Stimulated activated CD4-positive, alpha-beta T cell treated with anti-CD3 and anti-CD28 coated beads, Interleukin-15, amount 100 ng/mL, for 24 hours (primary cell): ENCODE measurements at places on chromosomes 6 and 20.

DNA sequence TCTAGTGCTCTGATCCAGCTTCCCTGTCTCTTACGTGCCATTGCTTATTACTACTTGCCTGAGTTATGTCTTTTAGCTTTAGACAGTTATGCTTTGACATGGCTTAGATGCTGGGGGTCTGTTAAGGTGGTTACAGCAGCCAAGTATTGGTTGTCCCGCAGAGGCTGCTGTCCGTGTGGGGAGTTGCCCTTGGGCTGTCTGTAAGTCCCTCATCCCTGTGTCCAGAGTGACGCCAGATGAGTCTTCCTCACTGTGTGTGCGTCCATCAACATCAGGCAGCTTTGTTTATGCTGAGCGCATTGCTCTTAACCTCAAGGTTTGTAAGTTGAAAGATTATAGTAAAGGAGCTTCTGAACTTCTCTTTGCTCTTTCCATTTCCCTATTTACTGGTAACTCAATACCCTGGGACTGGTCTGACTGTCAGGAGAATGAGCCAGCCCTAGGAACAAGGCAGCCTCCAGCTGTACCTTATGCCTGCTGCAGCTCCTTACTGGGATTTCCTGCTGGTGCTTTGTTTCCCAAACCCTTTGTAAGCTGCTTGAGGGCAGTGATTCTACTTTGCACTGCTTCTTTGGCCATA, 7.2 kb downstream of the FAM120B start:
- no peak for DNase-seq

- no peak for DNase-seq
Observed at GRCh38 chr6:19898141-19898740, 61.1 kb downstream of the ID4 start.

DNA sequence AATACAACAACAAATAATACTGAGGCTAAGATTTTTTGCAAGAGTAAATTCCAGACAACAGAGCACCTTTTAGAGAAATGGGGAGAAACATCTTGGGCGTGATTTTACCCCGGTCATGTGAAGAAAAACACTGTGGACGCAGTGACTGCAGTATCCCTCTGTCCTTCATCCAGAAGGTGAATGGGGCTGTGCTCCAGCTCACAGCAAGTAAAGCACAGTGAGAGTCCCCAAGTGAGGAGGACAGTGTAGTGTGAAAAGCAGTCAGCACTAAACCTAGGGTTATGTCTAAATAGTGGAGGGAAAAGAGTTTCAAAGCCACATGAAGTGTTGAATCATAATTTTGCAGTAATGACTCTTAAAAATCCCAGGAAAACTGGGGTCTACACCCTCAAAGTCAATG, 338.4 kb downstream of the PACRG start:
- DNase-seq = no peak

- no peak for DNase-seq
Observed at GRCh38 chr6:63640062-63640461, 4.5 kb downstream of the PHF3 start.

DNA sequence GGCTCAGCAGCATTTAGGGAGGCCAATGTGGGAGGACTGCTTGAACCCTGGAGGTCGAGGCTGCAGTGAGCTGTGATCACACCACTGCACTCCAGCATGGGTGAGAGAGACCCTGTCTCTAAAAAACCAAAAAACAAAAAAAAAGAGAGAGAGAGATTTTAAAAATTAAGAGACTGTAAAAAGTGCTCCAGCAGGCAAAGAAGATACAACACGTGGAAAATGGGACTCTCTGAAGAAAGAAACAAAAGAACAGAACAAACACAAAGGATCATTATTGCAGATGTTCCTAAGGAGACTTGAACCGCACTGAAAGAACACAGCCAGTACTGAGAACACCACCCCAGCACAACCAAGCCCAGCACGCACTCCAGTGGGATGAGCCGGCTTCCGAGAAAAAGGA, 74.2 kb downstream of the TAF4 start:
- DNase-seq = no peak

DNA sequence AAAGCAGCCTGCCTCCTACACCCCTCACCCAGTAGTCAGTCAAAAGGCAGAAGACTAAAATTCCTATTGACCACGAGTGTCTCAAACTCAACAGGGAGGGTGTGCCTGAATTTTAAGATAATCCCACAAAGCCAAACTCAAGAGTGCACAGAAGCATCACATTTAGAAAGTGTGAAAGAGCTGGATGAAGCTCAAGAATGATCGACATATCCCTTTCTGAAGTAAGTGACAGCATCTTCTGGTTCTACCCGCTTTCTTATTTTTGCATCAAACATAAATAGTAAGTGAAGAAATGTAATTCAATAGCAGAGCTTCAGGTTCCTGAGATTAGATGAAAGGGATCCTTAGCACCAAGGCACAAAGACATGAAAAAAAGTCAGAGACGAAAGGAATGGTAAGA, 64.5 kb upstream of the BACH2 start:
- DNase-seq = no peak

GRCh38 chr20:21832442-21833385, 127.2 kb downstream of the PAX1 start:
- no peak for DNase-seq

- no peak for DNase-seq
Observed at GRCh38 chr6:128412680-128413079, 107.7 kb downstream of the PTPRK start.

DNA sequence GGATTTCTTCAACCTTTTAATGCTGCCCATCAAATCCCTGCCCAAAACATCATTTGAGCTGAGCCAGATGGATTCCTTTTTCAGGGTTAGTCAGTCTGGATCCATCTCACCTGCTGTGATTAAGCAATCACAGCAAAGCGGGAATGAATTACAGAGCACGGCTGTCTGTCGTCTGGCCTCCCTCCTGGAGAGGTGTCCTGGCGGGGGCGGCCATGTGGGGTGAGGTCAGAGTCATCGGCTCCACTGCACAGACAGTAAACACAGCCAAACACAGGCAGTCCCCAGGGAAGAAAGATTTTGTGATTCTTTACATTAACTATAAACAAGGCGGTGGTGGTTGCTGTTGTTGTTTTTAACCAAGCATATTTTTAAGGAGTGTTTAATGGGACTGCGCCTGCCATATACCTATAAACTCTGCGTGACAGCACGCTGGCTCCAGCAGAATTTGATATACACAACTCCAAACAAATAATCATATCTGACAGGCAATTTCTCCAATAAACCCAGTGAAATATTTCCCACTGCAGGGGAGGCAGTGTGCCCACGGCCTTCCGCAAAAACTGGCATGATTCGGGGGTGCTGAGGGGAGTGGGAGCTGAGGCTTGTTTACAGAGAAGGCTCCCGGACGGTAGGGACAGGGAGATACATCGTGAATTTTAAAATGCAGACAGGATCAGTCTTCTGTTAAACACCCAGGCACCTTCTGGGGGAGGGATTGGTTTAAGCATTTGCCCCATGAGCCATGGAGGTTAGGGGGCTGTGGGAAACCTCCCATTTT, 232.0 kb upstream of the PMEPA1 start:
- DNase-seq = no peak

GRCh38 chr20:10276878-10277580, 58.4 kb downstream of the SNAP25 start:
- no peak for DNase-seq

DNA sequence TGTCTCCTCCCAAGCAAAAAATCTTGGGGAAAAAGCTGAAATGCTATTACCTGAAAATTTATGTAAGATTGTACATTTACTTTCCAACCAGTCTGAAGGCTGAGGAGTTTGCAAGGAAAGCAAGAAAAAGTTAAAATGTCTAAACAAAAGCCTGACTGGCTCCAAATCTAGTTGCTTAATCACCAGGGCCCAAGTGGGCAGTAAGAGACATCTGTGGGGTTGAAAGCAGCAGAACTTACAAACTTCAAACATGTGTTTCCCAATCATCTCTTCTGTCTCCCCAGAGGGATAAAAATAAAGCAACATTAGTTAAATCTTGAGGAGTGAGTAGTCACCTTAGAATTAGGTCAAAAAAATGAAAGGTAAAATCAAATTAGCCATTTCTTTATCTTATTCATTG, 98.6 kb downstream of the OGFRL1 start:
- no peak for DNase-seq

DNA sequence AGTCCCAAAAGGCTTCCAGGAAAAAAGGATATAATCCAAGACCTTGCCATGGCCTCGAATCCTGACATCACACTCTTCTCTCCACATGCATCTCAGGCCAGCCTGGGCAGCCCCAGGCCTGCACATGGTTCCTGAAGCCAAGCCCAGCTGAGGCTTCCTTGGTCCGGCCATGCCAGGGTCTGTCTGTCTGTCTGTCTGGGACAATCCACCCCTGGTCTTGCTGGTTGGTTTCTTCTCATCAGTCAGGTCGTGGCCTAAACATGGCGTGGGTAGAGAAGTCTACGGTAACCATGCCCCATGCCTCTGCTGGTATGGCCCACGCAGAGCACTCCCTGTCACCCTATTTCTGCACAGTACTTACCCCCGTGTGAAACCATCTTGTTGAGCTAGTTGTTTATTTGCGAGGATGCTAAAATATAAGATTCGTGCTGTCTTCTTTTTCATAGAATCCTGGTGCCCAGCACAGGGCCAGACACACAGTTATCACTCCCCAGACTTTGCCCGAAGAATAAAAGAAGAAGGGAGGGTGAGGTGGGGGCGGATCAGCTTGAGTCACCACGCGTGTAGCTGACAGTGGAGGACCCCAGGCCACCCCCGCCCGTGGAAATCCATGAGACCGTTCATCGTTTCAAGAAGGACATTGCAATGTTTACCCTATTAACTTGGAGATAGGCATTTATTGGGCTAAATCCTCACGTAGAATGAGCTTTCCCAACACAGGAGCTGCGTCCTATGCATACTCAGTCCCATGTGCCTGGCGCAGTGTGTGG, 107.2 kb downstream of the RNASET2 start:
- DNase-seq = no peak

- DNase-seq = no peak
Observed at GRCh38 chr6:143555071-143555492, 43.6 kb upstream of the FUCA2 start.

GRCh38 chr20:53331151-53331973, 262.3 kb downstream of the ZNF217 start:
- DNase-seq = no peak

DNA sequence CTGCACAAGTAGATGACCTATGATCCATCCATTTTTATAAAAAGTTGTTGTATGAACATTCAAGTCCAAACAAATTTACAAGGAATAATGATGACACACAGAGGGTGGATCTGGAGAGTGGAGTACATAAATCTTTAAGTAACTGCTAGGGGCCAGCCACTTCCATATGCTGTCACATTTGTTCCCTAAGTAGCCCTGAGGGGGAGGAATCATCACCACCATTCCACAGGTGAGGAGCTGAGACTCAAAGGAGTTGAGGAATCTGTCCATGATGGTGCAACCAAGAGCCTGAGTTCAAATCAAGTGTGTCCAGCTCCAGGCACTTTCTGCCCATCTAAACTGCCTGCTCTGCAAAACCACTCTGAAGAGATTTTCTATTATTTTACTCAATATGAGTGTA, 132.1 kb downstream of the AIG1 start:
- no peak for DNase-seq

GRCh38 chr20:50821257-50821921, 26.5 kb downstream of the BCAS4 start:
- no peak for DNase-seq

GRCh38 chr6:148521586-148521985, 178.9 kb downstream of the SASH1 start:
- no peak for DNase-seq

GRCh38 chr6:17491416-17492142, 98.2 kb downstream of the CAP2 start:
- no peak for DNase-seq

GRCh38 chr20:36101192-36101591, 53.3 kb upstream of the EPB41L1 start:
- DNase-seq = no peak

- DNase-seq = no peak
Observed at GRCh38 chr6:151005896-151006632, 140.6 kb downstream of the MTHFD1L start.

GRCh38 chr6:139409026-139409425, 34.6 kb upstream of the CITED2 start:
- no peak for DNase-seq

GRCh38 chr20:11965602-11966001, 47.9 kb downstream of the BTBD3 start:
- DNase-seq = no peak

GRCh38 chr6:45946352-45946751, 69.3 kb downstream of the CLIC5 start:
- peak; percentile 27 for DNase-seq

- DNase-seq = no peak
Observed at GRCh38 chr6:54813892-54814291, 32.7 kb upstream of the FAM83B start.

GRCh38 chr6:95866732-95867131, 149.0 kb upstream of the FUT9 start:
- DNase-seq = no peak

GRCh38 chr6:62272114-62272513, 13.9 kb downstream of the KHDRBS2 start:
- DNase-seq = no peak

DNA sequence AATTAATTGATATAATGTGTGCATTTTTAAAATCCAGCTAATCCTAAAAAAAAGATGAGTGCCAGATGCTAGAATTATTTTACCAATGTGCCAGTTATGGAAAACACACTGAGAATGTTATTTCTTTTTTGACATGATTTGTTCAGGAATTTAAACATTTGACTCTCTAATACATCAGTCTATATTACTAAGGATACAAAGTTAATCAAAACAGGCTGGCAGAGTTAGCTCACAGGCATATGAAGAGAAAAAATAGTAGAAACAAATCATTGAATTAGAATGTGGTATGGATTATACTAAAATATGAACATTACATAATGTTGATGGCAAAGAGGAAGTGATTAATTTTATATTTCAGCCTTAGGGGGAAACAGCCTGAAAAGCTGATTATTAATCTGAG, 368.3 kb upstream of the GJE1 start:
- DNase-seq = no peak

DNA sequence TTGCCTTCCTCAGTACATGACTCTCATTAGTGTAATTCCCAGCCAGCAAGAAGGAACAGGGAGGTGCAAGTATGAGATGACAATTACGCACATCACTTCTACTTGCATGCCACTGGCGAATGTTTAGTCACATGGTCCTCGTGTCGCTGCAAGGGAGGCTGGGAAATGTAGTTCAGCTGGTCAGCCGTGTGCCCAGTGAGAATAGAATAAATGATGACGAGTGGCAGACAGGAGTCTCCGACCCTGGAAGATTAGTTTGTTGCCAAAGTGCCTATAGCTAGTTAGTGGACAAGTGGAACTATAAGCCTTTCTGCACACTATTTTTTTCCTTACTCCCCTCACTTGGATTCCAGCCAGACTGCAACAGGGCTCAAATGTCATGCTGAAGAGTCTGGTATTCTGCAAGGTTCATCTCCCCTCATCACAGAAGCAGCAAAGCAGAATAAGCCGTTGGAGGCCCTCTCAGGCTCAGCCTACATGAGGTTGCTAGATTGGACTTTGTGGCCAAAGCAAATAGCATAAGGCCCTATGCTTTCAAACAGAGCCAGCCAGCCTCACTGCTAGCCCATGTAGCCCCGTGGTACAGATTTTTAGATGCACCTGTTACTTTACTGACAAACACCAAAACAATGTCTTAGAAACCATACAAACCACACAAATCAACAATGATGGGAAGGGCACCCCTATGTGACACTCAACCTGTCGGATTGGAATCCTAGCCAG, 9.7 kb downstream of the LINC00237 start:
- DNase-seq = peak; percentile 13

- DNase-seq = no peak
Observed at GRCh38 chr6:2085657-2086056, 159.7 kb downstream of the GMDS start.
